Epithelial cell of proximal tubule (primary cell): ENCODE measurements at places on chromosomes 4 and X.
A peak's percentile ranks its signal among the peaks of the same experiment; 100 is the strongest.

DNA sequence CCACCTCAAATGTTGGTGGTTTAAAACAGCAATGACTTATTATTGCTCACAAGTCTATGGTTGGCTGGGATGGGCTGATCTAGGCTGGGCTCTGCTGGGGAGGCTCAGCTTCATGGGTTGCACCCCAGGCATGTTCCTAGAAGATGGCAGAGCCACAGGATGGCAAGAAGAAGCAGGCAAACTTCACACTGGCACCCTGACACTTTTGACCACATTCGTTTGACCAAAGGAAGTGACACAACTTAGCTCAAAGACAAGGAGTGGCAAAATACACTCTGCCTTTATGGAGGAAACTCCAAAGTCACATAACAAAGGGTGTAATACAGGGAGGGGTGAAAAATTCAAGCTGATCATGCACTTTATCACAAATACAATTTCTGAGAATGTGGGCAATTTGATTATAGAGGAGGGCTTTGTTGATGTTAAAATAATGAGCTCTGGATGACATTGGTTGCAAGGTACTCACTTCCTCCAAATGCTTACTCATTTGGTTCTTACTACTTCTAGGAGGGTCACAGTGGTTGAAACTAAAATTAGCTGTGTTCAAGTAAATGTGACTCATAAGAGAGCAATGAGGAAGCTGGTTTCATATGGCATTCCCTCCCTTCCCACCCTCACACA lies 249.2 kb upstream of the RPS6KA3 start:
- peak; percentile 73 for DNase-seq

DNA sequence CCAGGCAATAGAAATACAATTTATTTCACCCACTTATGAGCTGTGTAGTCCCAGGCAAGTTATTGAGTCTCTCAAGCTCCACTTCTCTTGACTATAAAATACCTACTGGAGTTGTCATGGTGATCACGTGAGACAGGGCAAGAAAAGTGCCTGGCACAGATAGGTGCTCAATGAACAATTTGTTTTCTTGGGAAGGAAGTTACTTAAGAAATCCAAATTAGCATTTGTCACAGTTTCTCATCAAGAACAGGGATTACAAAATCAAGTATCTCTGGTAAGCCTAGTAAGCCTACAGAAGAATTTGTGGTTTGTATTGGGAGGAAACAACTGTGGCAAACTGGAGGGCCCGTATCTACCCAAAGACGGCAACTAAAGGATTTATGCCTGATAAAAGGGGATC lies 37.5 kb upstream of the RASGEF1B start:
- no peak for DNase-seq

DNA sequence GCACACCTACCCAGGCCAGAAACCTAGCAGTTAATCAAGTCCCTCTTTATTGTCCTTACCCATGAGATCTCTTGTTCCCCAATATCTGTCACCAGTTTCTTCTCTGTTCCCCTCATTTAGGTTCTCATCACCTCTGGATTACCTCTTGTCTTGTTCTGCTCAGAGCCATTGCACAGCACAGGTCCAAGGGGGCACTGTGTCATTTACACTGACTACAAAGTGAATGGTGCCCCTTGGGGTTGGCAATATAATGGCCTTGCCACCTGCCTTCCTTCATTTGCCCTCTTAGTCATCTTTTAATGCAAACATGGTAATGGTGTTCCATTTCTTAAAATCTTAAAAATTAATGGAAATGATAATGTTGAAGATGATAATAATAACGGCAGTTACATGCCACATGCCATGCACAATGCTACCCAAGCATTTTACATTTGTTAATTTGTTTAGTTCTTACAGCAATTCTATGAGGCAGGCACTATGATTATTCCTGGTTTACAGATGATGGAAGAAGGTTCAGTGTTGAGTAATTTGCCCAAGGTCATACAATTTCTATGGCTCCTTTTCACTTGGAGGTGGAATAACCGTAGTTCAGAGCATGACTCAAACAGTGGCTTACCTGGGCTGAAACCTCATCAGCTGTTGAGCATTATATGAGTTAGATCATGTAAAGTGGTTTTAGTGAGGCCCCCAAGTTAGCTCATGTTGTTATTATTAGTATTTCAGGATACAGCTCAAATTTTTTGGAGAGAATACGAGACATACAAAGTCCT lies 117.9 kb downstream of the RASL11B start:
- no peak for DNase-seq

DNA sequence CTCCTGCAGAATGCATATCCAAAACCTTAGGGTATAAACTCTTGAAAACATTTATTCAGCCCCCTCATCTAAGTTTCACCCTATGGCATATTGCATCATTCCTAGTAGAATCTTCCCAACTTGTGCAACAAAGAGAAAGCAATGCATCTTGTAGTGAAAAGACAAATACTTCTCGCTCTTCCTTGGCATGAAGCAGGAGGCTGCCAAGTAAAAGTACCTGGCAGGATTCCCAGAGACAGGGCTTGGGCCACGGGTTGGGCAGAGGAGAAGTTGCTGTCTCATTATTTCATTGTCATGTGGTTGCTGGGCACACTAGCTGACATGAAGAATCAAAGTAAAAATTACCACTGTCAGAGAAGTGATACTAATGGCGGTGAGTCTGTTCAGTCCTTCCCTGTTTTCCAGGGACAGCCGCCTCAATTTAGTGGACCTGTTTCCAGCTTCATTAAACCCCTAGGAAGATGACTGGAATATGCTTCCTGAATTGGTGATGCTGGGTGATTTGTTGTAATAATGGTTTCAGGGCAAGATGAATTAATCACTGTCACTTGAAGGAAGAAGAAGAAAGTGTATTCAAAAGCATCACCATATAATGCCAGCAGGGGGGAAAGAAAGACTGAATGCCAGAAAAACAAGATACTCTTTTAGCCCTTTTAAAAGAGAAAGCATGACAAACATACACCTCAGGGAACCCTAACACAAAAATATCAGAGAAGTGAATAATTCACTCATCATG lies 380.5 kb upstream of the IGFBP7 start:
- DNase-seq, result peak; percentile 82

- no peak for DNase-seq
These were observed 3.1 kb downstream of the DIAPH2 start for GRCh38 chrX:96687776-96688175.

- DNase-seq, result no peak
These were observed 348.4 kb downstream of the FBXO8 start for GRCh38 chr4:173934933-173935620.

DNA sequence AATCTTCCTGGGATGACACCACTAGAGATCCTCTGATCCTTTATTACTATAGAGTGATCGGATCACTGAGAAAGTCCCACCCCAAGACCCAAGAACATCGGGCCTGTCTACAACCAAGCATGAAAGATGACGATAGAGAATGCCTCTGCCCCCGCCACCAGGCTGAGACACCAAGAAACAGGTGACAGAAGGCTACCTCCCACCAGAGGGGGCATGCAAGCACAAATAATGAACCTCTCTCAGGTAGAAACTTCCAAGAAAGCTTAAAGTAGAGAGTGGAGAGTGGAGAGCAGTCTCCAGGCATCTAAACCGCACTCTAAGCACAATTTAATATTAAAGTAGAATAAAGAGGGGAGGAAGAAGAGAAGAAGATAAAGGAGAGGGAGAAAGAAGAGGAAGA lies 402.6 kb downstream of the INPP4B start:
- DNase-seq, result no peak

DNA sequence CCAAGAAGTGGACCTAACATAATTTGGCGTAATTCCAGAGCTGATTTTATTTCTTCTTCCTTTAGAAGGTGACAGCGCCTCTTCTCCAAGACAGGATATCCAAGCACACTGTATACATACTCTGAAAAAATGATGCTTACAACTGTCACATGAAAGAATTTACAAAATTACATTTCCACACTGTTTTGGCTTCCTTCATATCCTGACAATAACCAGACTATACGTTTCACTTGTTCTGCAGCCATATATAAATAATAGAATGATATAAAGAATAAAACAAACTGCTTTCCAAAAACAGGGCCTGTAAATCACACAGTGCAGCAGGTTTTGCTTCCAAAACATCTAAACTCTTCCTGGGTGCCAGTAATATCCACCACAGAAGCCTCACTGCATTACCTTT lies 141.6 kb downstream of the FBXO8 start:
- no peak for DNase-seq

DNA sequence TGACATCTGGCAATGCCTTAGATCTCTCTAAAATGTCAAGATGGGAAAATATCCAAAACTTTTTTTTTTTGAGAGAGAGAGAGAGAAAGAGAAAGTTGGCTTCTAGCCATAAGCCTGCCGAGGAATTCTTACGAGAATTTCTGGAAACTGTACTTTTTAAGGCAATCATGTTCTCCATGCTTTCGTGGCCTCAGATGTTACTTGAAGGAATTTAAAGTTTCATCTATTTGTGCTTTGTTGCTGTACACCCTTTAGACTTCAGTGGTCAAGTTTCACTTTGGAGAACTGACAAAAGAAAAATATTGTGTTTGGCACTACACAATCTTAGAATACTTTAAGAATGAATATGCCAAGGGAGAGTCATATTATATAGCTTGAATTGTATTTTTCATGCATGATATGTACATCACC lies 53.9 kb downstream of the FAT4 start:
- no peak for DNase-seq

DNA sequence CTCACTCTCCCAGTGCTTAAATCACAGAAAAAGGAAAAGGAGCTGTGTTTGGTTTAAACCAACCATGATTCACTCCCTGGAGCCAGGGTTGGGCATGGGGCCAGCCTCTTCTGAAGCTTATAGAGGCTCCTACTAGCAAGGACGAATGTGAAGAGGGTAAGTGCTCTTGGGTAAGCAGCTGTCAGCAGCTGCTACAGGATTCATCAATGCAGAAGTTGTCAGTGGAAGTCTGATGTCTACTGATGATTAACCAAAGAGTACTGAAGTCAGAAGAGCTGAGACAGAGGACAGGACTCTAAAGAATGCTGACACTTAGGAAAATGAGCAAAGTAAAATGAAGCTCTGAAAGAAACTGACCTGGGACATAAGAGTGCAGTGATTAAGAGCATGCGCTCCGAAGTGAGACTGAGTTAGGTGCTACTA lies 32.7 kb upstream of the JADE1 start:
- DNase-seq, result peak; percentile 100

GRCh38 chrX:71541210-71542022 lies 8.5 kb downstream of the OGT start:
- no peak for DNase-seq

- DNase-seq, result no peak
These were observed 997 bp downstream of the NKX1-1 start for GRCh38 chr4:1405254-1405635.

DNA sequence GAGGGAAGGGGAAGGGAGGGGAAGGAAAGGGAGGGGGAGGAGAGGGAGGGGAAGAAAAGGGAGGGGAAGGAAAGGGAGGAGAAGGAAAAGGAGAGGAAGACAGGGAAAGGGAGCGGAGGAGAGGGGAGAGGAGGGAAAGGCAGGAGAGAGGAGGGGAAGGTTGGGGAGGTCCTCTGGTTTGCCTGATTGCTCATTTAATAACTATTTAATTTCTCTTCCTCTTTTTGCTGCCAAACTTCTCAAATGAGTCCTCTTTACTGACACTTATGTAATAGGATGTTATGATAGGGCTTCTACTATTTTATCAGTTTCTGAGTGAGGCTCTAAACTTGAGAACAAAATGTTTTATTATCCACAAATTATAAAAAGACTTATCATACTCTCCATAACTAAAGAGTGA lies 35.4 kb upstream of the PPA2 start:
- DNase-seq, result no peak

DNA sequence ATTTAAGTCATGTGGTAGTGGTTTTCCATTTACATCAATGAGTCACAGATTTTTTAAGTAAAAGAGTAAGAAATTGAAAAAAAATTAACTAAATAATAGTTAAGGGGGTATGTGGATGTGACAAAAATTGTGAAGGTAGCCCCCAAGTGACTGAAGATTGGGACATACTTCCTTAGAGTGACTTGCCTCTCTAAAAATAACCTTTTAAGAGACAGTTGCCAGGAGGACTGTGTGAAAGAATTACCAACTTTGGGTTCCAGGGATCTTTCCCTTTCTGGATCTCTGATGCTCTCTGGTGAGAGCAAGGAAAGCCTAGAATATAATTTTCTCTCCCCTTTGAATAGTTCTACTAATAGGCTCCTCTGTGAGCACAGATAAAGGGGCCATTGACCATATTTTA lies 42.7 kb downstream of the NHSL2 start:
- DNase-seq, result no peak

DNA sequence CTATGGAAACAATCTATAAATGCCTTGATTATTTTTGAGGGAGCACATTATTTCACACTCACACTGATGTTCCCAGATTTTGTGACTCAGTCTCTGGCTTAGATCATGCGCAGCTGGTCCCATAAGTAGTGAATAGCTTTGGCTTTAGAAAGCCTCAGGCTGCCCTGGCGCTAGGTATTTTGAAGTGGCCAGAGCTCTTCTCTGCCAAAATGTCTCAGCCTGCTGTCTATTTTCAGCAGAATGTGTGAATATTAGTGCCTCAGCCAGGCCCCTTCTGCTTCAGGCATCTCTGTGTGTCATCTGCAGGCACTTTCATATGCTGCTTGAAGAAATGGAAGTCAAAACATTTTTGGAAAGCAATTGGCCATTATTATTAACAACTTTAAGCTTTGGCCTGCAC lies 931.0 kb upstream of the INTU start:
- no peak for DNase-seq

- DNase-seq, result no peak
These were observed 131.0 kb downstream of the TET2 start for GRCh38 chr4:105277702-105278101.

GRCh38 chr4:143296397-143297067 lies 40.1 kb upstream of the GAB1 start:
- no peak for DNase-seq

- DNase-seq, result peak; percentile 53
These were observed 18.9 kb upstream of the CXCL8 start for GRCh38 chr4:73721435-73721834.

DNA sequence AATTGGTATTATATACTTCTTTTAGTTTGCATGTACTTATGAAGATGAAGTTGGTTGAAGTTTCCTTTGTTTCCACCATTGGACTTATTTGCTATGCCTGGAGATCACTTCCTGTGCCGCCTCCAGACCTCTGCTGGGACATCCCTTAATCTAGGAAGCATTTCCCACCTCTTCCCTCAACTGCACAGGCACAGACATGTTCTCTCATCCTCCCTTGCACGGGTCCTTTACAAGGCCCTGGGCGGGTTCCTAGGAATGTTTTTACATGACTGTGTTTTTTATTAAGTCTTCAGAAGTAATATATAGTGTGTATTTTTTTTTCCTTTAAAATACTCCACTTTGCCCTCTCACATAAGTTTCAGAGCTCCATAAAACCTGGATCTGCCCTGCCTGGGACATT lies 51.0 kb downstream of the TMEM131L start:
- DNase-seq, result no peak

GRCh38 chrX:3950373-3950772 lies 236.9 kb upstream of the PRKX start:
- DNase-seq, result peak; percentile 56

DNA sequence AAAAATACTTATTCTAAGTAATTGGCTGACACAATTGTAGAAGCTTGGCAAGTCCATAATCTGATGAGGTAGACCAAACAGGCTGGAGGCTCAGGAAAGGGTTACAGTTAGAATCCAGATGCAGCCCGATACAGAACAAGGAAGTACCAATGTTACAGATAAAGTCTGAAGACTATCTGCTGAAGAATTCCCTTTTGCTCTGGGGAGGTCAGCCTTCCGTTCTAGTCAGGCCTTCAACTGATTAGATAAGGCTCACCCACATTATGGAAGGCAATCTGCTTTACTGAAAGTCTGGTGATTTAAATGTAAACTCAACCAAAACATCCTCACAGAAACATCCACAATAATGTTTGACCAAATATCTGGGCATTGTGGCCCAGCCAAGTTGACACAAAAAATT lies 7.4 kb upstream of the DYNLT3 start:
- no peak for DNase-seq
